GM13976 (cell line): ENCODE measurements at places on chromosomes 13 and 19.

GRCh38 chr19:13032837-13033236 lies 37.6 kb downstream of the NFIX start:
- no peak for DNase-seq

DNA sequence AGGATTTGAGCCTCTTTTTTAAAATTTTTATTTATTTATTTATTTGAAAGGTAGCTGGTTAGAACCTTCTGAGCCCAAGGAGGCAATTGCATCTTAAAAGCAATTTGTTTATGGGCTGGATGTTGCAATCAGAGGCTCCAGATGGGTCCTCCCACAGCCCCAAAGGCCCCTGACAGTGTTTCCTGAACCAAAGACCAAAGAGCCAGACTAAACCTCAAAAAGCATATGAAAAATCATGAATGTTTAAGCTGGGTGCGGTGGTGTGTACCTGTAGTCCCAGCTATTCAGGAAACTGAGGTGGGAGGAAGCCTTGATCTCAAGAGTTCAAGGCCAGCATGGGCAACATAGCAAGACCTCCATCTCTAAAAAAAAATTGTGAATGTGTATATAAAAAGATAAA lies 67.8 kb upstream of the RGCC start:
- no peak for DNase-seq

DNA sequence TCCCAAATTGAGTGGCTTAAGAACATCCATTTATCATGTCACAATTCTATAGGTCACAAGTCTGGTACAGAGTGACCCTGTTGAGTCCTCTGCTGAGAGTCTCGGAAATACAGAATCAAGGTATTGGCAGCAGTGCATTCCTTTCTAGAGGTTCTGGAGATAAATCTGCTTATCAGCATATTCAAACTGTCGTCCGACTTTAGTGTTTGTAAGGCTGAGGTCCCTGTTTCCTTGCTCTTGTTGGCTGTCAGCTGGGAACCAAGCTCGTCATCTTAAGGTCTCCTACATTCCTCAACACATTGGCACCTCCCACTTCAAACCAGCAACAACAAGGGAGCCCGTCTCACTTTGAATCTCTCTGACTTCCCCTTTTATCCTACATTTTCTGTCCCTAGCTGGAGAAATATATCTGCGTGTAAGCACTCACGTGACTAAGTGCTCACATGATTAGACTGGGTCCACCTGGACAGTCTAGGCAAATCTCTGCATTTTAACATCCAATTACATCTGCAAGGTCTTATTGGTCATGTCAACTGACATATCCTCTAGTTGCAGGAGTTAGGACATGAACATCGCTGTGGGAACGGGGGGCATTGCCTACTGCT lies 886.8 kb downstream of the PCDH9 start:
- no peak for DNase-seq

GRCh38 chr19:13637664-13638063 lies 126.7 kb upstream of the MRI1 start:
- no peak for DNase-seq

DNA sequence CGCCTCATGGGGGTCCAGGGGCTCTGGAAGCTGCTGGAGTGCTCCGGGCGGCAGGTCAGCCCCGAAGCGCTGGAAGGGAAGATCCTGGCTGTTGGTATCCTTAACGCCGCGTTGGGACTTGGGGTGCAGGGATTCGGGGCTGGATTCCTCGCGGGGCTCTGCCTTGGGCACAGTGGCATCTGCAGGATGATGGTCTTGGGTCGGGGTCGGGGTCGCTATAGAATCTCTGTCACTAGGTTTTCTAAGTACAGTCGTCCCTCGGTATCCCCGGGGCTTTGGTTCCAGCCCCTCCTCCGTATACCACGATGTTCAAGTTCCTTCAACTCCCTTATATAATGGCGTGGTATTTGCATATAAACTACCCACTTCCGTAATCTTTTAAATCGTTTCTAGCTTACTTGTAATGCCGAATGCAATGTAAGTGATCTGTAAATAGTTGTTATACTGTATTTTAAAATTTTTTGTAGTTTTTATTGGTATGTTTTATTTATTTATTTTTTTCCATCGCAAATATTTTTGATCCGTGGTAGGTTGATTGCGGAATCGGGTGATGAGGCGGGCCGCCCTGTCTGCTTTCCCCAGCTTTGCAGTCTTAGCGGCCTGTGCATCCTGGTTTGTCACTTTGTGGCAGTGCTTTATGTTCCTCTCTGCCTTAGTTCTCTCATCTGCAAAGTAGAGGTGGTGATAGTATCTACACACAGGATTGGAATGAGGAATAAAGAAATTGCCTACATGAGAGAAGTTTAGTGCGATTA lies 606 bp downstream of the ERCC5 start:
- DNase-seq: peak; percentile 41
